ENCODE measurements at places on chromosomes 12 and 14. TPM values are rescaled to one million over a fixed set of nuclear protein-coding genes. Genes with fewer than 3 reads are reported as not detected.
A peak's percentile ranks its signal among the peaks of the same experiment; 100 is the strongest.

Gene AKAP3
- 2.7 TPM for total RNA-seq

Gene VASH1
- total RNA-seq, result 2.3 TPM

DNA sequence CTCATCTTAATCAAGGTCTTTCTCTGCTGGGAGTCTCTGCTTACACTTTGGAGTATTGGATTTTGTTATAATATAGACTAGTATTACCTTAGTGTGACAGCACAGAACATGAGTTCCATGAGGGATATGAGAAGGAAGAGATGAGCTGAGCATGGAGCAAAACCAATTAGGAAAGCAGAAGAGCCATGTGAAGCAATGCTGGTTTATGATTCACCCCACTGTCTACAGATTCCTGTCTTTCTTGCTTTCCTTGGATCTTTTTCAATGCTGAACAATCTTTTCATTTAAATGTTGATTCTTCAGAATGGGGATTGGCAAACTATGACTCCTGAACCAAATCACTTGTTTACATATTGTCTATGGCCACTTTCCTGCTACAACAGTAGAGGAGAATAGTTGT lies 70.4 kb upstream of the KITLG start:
- no peaks in the 10 kb centered on the region for H3K36me3 ChIP-seq
- no peak overlapping the region for H3K4me3 ChIP-seq
- H3K4me1 ChIP-seq, result no peaks in the 10 kb centered on the region
- DNase-seq, result no peak
- H3K27me3 ChIP-seq, result no peaks in the 10 kb centered on the region
- H3K27ac ChIP-seq, result no peak overlapping the region

DNA sequence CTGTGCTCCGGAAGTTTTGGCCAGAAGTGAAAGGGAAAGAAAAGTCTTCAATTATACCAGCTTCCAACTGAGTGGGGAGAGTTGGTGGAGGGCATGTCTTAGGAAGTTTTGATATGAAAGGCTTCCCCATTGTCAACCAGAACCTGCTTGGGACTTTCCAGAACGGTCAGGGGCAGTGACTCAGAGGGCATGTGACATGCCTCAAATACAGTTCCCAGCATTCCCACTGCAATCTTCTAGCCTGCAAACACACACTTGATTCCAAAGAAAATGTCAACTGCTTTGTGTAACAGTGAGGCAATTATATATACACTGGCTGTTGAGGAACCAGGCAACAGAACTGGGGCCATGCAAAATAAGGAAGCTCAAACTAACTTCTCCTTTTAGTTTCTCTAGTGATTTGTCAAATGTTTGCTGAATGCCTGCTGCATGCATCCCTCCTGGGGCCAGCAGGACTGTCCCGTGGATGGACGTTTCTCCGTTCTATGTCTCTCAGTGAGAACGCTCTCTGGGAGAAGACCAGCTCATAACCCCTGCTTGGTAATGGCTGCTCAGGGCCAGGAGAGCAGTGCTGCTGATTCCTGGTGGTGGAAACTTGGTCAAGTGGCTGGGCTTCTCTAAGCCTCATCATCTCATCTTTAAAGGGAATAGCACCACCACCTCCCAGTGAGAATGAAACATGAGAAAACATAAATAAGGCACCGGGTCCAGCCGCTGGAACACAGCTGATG lies 18.3 kb downstream of the SLC25A47 start:
- DNase-seq, result no peak
- no peaks in the 10 kb centered on the region for H3K27me3 ChIP-seq
- peaks cover 16% of the 10 kb centered on the region for H3K4me1 ChIP-seq
- H3K27ac ChIP-seq, result peak overlapping the region; percentile 69
- H3K36me3 ChIP-seq, result peaks cover 62% of the 10 kb centered on the region

DNA sequence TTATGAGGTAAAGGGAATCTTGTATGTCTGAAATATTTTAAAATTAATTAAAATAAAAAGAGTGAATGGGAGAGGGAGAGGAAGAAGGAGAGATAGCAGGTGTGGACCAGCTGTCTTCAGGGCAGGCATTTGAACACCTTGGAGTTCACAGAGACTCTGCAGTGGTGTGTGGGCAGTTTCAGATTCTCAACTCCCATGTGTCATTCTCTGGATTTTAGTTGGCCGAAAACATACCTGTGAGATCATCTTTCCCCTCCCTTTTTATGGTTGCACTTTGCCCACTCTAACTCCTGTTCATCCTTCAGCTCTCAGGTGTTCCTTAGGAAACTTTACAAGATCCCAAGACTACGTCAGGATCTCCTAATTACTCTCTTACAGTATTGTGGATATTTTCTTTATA lies 108.1 kb downstream of the ERC1 start:
- peak; percentile 22 for DNase-seq
- no peak overlapping the region for H3K4me3 ChIP-seq
- no peaks in the 10 kb centered on the region for H3K27me3 ChIP-seq
- no peak overlapping the region for H3K27ac ChIP-seq
- no peaks in the 10 kb centered on the region for H3K36me3 ChIP-seq
- H3K4me1 ChIP-seq, result peaks cover 39% of the 10 kb centered on the region

- DNase-seq, result no peak
- no peaks in the 10 kb centered on the region for H3K36me3 ChIP-seq
- H3K27ac ChIP-seq, result no peak overlapping the region
- H3K4me3 ChIP-seq, result no peak overlapping the region
- no peaks in the 10 kb centered on the region for H3K4me1 ChIP-seq
These were observed 1003.6 kb downstream of the FSCB start for GRCh38 chr14:43503508-43503907.

- DNase-seq, result no peak
- H3K27ac ChIP-seq, result peak overlapping the region; percentile 62
- H3K27me3 ChIP-seq, result no peaks in the 10 kb centered on the region
- no peak overlapping the region for H3K4me3 ChIP-seq
These were observed 77.6 kb downstream of the CHST11 start for GRCh38 chr12:104534162-104534856.
